ENCODE measurements at places on chromosomes 11 and 22.

GRCh38 chr11:131924457-131925201 lies 554.2 kb downstream of the NTM start:
- no peak for DNase-seq

- no peak for DNase-seq
Measured at GRCh38 chr11:131656839-131657211, 286.4 kb downstream of the NTM start.

DNA sequence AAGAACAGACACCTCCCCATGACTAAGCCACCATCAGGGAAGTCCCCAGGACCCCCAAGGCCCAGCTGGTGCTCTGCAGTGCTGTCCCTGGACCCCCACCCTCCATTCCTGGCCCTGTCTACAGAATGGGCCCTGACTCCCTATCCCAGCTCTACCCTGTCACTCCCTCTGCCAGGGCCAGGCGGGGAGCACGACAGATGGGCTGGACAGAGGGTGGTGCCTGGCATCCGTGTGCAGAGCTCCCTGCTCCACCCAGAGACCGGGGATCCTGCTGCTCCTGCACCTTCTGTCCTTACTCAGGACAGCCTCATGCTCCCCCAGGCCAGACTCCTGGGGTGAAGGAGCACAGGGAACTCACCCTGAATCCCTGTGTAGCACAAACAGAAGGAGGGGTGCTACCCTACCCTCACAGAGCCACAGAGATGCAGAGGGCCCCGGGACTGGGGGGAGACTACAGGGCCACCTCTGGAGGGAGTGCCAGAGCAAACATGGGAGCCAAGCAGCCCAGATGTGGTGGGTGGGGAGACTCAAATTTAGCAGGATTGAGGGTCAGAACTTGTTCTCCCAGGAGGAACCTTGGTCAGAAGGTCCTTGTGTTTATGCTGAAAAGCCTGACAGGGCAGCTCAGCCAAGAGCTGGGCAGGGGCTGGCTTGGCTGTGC lies 2.0 kb downstream of the ARVCF start:
- DNase-seq, result no peak

DNA sequence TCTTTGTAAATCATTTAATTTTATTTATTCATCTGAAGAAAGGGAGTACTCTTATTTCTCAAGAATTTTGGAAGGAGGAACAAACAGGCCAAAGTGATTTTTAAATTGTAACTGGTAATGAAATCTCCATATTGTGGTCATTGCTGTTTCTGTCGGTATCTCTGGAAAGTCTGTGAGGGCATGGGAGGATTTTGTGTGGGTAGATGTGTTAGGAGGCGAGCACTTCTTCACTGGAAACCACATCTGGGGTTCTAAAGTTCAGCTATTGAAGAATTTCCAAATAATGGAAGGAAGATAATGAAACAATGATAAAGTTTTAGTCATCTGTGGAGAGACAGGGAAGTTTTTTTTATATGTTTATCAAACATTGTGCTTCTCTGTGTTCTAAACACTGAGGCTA lies 6.6 kb downstream of the TRIM34 start:
- DNase-seq, result no peak

DNA sequence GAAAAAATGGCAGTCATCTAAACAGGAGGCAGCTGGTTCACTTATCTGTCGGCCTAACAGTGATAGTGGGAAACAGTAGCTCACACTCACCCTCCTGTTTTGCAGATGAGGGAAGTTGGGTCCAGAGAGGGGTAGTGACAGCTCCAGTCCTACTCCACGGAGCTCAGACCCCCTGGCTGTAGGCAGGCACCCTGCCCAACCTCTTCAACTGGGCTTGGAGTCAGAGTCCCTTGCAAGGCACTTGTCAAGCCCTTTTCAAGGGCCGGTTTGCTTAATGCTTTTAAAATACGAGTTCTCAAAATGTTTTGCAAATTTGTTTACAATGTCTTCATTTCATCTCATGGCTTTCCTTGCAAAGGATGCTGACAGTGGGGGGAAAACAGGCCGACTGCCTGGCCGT lies 75.1 kb downstream of the BMAL1 start:
- DNase-seq, result no peak

DNA sequence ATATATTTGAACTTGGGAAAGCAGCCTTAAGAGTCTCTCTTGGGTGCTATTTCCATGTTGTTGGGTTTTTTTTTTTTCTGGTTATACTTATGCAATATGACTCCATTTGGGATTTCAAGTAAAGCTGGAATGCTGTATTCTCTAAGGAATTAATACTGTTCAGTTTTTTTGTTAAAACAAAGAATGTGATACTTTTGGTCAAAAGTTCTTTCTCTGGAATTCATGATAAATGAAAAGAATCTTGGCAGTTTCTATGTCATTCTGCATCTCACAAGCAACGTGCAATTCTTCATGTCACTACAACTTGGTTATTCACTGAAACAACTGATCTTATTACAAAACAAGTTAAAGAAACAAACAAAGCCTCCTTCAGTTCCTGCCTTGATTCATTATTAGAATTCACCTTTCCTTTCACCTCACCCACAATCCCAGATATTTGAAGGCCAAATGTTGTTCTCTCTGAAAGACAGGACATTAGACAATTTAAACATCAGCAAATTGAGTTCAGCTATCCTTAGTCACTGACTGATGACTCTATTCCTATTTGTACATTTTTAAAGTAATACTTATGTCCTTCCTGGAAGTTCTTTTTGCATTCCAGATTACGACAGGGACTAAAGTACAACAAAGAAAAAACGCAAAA lies 176.2 kb downstream of the SBF2 start:
- DNase-seq, result no peak

All from uterus (tissue), 4 donors.